Stimulated activated CD8-positive, alpha-beta memory T cell treated with anti-CD3 and anti-CD28 coated beads, Interleukin-2, amount 100 ng/mL, for 1 hour (primary cell): ENCODE measurements at places on chromosomes 4 and X.

DNA sequence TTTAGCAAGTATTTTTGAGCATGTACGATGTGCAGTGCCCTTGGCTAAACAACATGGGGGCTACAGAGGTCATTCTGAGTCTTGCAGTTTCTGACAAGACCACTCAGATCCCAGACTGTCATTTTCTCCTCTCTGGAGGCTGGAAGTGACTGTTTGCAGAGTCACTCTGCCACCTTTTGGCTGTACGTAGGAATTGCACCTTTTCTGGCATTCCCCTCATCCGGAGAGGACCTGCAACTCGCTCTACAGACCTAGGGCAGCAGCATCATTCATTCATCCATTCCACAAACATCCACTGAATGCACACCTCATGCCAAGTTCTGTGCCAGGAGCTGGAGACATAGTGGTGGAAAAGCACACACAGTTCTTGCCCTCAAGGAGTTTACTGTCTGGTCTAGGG, 160.4 kb upstream of the GPR101 start:
- DNase-seq: no peak

GRCh38 chr4:67892253-67892652, 8.5 kb upstream of the TMPRSS11D start:
- DNase-seq: no peak

GRCh38 chrX:71815121-71815905, 52.2 kb downstream of the CXorf49B start:
- no peak for DNase-seq

DNA sequence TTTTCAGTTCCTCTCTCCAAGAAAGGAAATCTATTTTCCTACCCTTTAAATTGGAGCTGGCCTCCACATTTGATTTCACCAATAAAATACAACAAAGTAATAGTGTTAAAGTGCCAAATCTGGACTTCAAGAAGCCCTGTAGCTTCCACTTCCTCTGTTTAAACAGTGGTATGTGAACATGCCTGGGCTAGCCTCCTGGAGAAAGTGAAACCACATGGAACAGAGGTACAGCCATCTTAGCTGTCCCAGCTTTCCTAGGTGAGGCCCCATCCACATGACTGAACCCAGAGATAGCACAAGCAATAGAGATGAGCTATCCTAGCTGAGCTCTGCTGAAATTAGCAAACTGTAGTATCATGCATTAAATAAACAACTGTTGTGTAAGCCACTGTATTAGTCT, 131.8 kb upstream of the VCX start:
- DNase-seq: no peak

GRCh38 chr4:3041192-3042142, 32.9 kb downstream of the HTT-AS start:
- DNase-seq: no peak

DNA sequence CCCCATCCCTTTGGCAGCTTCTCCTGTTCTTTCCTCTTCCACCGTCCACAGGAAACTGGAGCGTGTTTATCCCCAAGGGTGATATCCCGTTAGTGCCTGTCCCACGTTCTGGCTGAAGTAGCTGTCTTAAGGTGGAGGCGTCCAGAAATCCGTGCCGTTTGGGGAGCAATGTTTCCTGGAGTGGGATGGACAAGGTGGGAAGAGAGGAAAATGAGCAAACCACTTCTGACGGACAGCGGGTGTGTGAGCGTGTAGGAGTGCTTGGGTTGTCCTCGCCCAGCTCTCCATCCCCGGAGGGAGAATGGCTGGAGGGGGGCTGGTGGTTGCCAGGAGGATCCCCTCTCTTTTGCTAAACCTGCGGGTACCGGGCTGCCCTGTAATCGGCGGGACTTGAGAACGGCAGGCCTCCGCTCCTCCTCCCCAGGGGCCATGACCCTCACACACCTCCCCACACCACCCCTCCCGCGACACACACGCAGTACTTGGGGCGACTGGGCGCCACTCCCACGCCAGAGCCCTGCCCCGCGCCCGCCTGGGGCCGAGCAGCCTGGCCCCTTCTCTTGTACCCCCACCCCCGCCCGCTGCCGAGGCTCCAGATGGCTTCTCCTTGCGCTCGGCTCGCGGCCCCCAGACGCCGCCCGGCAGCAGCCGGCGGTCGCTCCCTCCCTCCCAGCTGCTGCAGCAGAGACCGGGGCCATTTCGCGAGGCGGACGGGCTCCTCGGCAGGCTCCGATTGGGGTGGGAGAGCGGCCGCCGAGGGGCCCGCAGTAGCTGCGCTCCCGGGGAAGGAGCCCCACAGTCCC, 13.9 kb upstream of the PRDM8 start:
- no peak for DNase-seq

DNA sequence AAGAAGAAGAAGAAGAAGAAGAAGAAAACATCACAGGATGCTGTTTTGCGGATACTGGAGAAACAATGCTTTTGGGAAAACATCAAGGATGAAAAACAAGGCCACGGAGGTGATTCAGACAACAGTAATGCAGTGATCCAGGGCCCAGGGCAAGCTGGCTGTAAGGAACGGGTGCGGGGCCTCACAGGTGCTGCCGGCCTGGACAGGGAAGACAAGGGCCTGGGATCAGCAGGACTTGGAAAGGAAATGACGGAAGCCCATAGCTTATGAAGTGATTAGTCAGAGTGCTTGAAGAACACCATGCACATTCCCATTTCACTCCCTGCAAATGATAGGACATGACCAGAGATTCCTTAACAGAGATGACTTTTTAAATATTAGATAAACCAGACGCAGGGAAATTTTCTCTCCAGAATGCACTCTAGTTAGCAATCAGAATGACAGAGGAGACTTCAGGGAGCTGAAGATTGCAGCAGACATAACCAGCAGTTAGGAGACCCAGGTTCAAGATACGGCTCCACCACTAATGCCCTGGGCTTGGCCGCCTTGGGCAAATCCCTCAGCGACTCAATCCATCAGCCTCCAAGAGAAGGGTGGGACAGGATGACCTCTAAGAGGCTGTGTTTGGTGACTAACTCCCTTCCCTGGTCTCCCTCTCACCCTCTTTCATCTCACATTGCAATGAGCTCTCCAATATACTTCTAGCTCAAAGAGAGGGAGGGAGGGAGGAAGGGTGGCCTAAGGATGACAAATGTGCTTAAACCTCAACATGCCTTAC, 54.1 kb downstream of the APBB2 start:
- no peak for DNase-seq
